ENCODE measurements at places on chromosomes 4 and X.

GRCh38 chr4:536351-536972 lies 37.5 kb downstream of the PIGG start:
- DNase-seq = no peak

- no peak for DNase-seq
These were observed 459.7 kb upstream of the FAT1 start for GRCh38 chr4:187183346-187183745.

DNA sequence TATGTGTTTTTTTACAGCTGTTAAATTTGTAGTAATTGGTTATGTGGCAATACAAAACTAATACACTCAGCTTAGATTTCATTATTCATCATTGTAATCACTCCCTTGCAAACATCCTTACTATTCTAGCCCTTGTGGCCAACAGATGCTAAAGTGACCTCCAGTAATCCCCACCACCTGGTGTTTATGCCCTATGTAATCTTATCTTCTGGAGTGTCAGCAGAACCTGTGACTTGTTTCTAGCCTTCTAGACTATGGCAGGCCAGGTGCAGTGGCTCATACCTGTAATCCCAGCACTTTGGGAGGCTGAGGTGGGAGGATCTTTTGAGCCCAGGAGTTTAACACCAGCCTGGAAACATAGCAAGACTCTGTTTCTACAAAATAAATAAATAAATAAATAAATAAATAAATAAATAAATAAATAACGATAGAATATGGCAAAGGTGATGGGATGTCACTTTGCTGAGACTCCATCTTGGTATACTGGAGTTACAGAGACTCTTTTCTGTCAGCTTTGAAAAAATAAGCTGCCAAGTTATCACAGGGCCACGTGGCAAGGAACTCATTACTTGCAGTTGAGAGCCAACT lies 12.3 kb upstream of the TSR2 start:
- no peak for DNase-seq

- DNase-seq = no peak
These were observed 22.0 kb downstream of the DHRSX start for GRCh38 chrX:2478546-2479419.

GRCh38 chrX:139932073-139932900 lies 566 bp downstream of the ATP11C start:
- DNase-seq = peak; percentile 30

- no peak for DNase-seq
These were observed 43.8 kb upstream of the CPEB2 start for GRCh38 chr4:14958436-14958835.

DNA sequence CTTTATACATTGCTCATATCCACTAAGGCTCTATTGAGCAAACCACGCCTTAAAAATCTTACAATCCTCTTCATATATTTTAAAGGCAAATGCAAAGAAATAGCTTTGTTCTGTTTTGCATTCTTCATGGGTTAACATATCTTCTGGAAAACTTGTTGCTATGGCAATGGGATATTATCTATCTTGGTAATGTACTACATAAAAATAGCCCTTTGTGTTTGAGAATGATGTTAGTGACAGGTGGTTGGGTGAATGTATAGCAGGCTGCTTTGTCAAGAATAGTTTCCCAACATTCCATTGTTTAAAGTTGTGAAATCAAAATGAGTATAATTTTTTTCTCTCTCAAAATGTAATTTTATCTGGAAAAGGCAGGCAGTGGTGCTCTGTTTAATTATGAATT lies 16.8 kb downstream of the REPS2 start:
- no peak for DNase-seq

DNA sequence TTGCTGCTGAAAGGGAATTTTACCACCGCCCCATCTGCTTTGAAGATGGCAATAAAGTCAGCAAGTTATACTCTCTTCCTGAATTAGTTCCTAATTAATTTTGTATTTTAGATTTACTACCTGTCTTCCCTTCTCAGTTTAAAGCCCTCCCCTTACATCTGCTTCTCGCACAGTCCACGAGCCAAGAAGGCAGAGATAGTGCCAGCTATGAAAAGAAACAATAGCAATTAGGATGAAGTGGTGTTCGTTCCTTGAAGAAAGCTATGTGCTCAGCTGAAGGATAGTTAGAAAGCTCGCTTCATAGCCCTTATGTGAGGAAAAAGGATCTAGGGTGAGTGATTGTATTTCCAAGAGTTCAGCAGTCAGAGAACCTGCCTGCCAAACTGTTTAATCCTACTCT lies 1678.8 kb upstream of the TENM3 start:
- DNase-seq = no peak

DNA sequence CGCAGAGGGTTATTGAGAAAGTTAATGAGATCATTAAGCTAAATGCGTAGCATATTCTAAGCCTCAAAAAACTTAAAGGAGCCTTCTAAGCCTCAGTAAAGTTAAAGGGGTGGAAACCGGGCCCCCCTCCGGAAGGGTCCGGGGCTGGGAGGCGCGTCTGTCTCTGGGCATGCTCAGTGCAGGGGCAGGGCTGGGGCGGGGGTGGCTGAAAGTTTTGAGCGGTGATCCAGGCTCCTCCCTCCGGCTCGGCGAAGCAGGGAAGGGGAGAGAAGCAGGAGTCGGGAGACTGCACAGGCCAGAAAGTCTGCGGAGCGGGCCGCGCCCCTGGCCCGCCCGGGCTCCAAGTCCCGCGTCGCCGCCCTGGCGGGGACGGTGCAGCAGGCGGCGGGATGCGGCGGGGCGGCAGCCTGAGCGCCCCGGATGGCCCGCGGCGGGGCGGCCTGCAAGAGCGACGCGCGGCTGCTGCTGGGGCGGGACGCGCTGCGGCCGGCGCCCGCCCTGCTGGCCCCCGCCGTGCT lies at the start of gene EVC:
TSS of gene EVC (plus strand) at position 241 of the 518 bp plus-strand sequence. CDS start at position 421, 180 bp downstream.
- DNase-seq = peak; percentile 12

DNA sequence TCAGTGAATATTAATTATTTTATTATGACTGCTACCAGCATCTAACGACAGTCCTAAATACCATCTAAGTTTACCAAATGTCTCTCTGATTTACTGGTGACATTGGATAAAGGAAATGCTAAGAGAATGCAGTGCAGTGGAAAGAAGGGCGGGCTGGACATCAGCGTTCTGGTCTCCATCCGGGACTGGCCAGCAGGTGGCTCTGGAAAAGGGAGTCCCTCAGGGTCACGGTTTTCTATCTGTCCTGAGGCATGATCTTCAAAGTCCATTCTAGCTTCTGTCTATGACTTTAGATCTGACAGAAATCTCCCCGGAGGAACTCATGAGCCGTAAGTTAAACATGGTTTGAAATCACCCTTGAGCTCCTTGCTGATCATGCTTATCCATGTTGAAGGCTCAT lies 3.3 kb downstream of the TRIM2 start:
- DNase-seq = no peak

- no peak for DNase-seq
These were observed 56.8 kb upstream of the PRDX4 start for GRCh38 chrX:23610495-23610894.

GRCh38 chr4:56288663-56289062 lies 98.6 kb downstream of the AASDH start:
- no peak for DNase-seq

GRCh38 chrX:2609431-2610238 lies 81.5 kb upstream of the CD99 start:
- DNase-seq = no peak

DNA sequence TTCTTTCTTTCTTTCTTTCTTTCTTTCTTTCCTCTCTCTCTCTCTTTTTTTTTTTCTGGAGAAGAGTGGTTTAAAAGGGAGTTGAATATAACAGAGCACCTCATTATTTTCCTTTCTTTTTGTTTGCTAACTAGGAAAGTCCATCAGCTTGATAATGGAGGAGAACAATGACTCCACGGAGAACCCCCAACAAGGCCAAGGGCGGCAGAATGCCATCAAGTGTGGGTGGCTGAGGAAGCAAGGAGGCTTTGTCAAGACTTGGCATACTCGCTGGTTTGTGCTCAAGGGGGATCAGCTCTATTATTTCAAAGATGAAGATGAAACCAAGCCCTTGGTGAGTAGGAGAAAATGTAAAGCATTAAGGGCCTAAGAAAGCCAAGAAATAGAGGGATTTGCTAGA lies 95.4 kb downstream of the ARHGAP24 start:
- DNase-seq = no peak

DNA sequence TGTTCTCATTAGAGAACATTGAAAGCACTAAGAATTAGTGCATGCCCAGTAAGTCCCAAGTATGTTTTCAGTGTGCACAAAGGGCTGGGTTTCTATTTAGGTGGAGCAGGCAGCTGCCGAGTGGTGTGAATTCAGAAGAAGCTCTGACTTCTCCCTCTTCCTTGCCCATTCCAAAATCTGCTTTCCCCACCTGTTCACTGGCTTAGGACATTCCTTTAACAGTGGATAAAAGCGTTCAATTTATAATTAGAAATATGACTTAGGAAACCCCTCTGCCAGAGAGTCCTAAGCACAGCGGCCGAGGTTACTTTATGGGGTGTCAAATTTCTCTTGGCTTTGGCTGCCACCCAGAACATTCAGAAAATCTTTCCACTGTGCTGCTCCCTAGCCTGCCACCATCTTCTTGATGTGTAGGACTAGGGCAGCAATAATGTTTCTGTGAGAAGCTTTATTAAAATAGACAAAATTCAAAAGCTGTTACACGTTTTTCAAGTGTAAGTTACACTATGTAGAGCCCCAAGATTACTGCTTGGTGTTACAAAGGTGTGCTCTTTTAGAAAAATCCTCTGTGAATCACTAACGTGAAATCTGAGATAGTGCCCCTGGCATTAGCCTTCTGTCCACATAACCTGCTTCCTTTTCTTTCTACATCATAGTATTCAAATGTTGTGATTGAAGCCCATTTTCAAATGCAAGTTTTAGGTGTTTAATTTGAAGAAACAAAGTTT lies 191.6 kb upstream of the ANKRD50 start:
- DNase-seq = no peak

DNA sequence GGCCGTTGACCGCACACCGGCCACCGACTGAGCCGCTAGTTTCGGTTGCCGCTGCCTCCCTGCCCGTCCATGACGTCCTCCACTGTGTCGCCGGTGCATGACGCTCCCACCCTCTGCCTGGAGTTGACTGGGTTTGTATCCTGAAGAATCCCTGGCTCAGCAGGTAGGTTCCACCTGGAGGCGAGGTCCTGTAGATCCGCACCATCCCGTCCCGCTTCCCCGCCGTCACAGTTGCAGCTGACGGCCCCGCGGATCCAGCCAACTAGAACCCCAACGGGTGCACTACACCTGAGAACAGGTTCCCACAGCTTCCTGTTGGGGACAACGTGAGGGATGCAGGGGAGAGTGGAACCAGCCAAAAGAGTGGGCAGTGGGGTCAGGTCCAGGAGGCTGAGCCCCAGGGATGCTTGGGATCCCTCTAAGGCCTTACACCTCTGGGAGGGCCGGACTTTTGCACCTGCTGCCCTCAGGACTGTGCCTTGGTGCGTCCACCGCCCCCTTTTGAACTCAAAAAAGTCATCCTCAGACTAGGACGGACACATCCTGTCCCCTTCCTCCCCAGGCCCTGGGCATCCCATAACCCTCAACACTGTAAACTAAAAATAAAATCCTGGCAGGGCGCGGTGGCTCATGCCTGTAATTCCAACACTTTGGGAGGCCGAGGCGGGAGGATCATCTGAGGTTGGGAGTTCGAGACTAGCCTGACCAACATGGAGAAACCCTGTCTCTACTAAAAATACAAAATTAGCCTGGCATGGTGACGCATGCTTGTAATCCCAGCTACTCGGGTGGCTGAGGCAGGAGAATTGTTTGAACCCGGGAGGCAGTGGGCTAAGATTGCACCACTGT lies 1.1 kb upstream of the SLBP start:
- no peak for DNase-seq

DNA sequence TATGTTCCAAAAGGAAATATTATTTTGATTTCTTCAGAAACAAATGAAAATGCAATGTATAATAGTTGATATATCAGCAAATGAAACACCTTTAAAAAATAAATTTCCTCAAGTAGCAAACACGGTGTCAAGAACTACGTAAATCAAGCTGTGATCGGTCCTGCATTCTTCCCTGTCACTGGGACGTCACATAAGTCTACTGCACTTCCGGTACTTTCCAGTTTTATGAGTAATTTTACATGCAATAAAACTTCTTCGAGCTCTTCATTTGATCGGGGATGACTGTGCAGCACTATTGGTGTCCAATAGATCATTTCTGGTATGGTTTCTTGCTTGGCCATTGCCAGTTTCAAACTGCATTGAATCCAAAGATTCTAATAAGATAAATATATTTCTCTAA lies 114.0 kb upstream of the VEGFC start:
- DNase-seq = no peak

DNA sequence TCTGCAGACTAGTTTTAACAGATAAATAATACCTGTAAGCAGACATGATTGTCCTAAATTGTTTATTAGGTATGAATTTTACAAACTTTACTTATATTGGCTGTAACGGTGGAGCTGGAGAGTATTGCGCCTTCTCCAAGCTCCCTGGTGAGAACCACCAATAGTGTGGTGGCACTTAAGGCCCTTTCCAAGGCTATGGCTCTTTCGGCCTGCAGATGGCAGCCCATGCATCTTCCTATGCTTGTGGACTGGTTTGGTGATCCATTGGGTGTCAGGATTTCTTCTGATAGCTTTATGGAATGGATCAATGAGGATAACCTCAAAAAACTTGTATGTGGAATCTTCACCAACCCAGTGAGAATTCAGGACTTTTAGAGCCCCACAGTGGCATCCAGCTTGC lies 7.8 kb downstream of the LARP1B start:
- no peak for DNase-seq
